ENCODE measurements at places on chromosomes 4 and X.

- DNase-seq = no peak
These were observed 3.0 kb downstream of the SASH3 start for GRCh38 chrX:129782706-129783105.

DNA sequence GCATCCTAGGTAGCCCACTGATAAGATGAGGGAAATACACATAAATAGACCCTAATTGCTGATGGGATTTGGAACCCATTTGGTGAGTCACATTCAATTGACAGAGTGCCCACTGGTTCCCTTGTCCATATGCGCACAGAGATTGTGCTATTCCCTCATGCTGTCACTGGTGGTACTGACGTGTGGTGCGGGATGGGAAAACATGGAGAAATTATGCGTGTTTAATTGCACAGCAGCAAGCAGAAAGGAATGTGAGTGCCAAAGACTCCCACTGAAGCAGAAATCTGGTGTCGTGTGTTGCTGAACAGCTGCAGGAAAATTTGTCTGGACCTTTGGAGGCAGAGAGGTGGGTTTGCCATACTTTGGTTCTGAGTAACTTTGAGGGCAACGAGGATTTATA lies 92.2 kb downstream of the NHSL2 start:
- DNase-seq = no peak

DNA sequence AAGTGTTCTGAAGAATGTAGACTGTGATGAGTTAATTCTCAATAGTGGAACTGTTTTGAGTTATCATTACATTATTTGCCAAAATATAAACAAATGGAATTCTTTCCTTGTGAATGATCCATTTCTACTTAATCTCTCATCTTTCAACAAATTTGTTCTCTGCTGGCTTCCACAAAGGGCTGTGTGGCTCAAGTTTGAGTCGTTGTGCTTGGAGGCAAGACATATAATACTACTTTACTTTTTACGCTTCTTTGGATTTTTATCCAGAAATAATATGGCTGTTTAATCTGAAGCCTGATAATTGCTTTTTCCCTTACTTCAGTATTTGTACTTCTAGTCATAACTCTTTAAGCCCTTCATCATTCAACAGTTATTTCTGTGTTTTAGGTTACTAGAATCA lies 169.5 kb downstream of the ARHGAP10 start:
- DNase-seq = no peak

DNA sequence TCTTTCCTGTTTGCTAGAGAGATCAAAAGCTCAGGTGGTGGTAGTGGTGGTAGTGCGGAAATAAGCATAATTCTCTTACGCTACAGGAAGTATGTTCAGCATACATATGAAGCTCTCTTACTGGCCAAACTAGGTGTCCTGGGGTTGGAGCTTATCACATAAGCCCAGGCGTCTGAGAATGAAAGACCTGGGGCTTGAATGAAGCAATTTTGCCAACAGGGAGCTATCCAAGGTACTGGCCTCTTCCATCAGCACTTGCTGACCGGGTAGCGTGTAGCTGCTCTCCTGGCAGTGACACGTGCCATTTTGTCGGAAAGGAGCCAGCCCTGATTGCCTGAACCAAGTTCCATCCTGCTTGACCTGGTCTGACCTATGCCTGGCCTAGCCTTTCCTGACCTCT lies 65.9 kb upstream of the HPF1 start:
- no peak for DNase-seq

GRCh38 chr4:84971319-84971932 lies 4.9 kb upstream of the WDFY3 start:
- peak; percentile 39 for DNase-seq

DNA sequence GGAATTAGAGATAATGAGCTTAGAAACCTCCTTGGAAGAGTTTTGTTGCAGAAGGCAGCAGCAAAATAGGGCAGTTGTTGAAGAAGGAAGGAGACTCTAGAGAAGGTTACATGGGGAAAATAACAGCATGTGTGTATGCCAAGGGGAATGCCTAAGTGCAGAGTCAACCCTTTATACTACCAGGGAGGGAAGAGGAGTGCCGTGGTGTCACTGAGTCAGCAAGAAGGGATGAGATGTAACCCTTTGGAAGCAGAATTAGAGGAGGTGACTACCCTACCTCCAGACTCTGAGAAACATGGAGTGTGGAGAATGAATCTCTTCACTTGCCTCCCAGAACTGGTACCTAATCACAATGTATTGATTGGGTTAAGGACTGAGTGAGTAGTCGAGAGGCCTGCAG lies 6.7 kb upstream of the GABRE start:
- no peak for DNase-seq

DNA sequence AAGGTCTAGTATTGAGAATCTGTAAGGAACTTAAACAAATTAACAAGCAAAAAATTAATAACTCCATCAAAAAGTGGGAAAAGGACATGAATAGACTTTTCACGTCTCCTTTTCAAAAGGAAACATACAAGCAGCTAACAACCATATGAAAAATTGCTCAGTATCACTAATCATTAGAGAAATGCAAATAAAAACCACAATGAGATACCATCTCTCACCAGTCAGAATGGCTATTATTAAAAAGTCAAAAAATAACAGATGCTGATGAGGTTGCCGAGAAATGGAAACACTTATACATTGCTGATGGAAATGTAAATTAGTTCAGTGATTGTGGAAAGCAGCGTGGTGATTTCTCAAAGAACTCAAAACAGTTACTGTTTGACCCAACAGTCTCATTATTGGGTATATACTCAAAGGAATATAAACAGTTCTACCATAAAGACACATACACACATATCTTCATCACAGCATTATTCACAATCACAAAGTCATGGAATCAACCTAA lies 410.4 kb upstream of the SMIM31 start:
- DNase-seq = no peak

GRCh38 chr4:7103031-7103606 lies 35.3 kb upstream of the GRPEL1 start:
- no peak for DNase-seq

GRCh38 chr4:49036528-49036927 lies 50.5 kb downstream of the CWH43 start:
- DNase-seq = no peak

- DNase-seq = no peak
These were observed 1.1 kb downstream of the PLXNA3 start for GRCh38 chrX:154458954-154459778.

- no peak for DNase-seq
These were observed 86.2 kb upstream of the KIT start for GRCh38 chr4:54571293-54572151.

GRCh38 chr4:79620617-79621016 lies 212.6 kb upstream of the GK2 start:
- no peak for DNase-seq

DNA sequence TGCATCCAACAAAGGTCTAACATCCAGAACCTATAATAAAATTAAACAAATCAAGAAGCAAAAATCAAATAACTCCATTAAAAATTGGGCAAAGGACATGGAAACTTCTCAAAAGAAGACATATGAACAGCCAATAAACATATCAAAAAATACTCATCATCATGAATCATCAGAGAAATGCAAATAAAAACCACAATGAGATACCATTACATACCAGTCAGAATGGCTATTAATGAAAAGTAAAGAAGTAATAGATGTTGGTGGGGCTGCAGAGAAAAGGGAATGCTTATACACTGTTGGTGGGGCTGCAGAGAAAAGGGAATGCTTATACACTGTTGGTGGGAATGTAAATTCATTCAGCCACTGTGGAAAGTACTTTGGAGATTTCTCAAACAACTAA lies 465.8 kb downstream of the ZIC3 start:
- no peak for DNase-seq

GRCh38 chrX:132615391-132616131 lies 126.7 kb upstream of the MBNL3 start:
- DNase-seq = no peak

- no peak for DNase-seq
These were observed 161.3 kb upstream of the USP38 start for GRCh38 chr4:143023239-143023918.

DNA sequence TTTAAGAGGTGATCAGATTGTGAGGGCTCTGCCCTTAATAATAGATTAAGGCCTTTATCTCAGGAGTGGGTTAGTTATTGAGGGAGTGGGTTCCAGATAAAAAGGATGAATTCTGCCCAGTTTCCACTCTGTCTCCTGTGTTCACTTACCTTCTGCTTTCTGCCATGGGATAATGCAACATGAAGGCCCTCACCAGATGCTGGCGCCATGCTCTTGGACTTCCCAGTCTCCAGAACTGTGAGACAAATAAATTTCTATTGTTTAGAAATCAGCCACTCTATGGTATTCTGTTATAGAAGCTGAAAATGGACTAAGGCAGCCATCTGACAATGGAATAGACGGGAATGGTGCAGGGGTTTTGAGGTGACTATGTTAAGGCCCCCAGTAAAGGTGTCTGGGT lies 6.9 kb upstream of the RELL1 start:
- no peak for DNase-seq

- DNase-seq = no peak
These were observed 33.1 kb downstream of the PDK3 start for GRCh38 chrX:24498181-24498580.

GRCh38 chr4:915041-915474 lies 17.1 kb downstream of the GAK start:
- DNase-seq = no peak

DNA sequence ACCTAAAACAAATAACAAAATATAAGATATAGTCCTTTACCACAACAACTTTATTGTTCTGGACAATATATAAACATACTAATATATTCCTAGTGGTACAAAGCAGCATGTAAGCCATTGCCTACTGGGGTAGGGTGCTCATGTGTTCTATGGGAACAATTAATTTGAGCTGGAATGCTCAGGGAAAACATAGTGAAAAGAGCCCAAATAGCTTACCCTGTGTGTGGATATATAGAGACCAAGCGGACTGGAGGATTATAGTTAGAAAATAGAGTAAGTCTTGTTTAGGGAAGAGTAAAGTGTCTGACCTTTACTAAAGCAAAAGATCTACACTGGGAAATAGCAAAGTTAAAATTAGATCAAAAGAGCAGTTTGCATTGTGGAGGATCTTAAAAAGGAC lies 64.8 kb downstream of the MAD2L1 start:
- DNase-seq = no peak

GRCh38 chr4:124948976-124949597 lies 236.6 kb upstream of the ANKRD50 start:
- DNase-seq = no peak

DNA sequence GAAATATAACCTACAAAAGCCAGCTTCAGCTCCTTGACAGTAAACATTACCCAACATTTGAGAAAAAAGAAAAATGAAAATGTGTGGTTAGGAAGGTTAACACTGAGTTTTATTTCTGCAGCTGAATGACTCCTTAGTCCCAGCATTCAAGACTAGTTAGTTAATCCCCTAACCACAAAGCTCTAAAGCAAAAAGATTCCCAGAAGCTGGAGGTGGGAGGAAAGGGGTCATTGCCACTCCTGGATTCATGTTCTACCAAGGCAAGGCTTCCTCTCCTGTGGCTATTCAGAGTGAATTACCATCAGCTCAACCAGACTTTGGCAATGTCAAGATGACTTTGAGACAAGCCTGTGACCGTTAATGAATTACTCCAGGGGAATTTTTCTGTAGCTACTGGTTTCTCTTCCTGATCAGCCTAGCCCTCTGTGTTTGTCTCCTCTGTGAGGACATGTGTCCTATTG lies 63.6 kb downstream of the HADH start:
- DNase-seq = no peak

DNA sequence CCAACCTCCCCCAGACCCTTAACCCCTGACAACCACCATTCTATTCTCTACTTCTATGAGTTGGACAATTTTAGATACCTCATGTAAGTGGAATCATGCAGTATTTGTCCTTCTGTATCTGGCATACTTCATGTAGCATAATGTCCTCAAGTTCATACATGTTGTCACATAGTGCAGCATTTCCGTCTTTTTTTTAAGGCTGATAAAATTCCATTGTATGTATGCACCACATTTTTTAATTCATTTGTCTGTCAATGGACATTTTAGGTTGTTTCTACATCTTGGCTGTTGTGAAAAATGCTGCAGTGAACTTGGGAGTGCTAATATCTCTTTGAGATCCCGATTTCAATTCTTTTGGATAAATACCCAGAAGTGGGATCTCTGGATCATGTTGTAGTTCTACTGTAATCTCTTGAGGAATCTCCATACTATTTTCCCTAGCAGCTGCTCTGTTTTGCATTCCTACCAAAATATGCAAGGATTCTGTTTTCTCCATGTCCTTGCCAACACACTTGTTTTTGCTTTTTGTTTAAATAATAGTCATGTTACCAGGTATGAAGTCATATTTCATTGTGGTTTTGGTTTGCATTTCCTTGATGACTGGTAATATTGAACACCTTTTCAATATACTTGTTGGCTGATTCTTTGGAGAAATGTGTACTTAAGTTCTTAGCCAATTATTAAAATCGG lies 48.8 kb upstream of the ADAD1 start:
- DNase-seq = no peak

DNA sequence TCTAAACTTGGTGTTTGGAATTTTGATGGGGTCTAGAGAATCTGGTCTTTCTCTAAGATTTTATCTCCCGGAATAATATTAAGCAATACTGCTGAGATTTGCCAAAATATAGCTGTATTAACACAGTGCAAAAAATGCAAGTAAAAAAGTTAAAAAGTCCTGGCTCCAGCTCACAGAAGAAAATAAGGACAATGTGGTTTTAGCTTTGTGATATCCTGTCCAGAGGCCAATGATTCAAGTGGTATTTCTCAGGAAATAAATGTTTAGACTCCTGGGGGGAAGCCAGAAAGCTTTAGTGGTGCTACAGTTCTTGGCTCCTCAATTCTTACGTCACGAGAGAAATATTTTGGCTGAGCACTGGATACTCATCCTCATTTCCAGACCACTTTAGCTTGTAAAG lies 40.9 kb upstream of the IL13RA2 start:
- DNase-seq = no peak

GRCh38 chr4:41141900-41142299 lies 72.4 kb downstream of the APBB2 start:
- DNase-seq = no peak

DNA sequence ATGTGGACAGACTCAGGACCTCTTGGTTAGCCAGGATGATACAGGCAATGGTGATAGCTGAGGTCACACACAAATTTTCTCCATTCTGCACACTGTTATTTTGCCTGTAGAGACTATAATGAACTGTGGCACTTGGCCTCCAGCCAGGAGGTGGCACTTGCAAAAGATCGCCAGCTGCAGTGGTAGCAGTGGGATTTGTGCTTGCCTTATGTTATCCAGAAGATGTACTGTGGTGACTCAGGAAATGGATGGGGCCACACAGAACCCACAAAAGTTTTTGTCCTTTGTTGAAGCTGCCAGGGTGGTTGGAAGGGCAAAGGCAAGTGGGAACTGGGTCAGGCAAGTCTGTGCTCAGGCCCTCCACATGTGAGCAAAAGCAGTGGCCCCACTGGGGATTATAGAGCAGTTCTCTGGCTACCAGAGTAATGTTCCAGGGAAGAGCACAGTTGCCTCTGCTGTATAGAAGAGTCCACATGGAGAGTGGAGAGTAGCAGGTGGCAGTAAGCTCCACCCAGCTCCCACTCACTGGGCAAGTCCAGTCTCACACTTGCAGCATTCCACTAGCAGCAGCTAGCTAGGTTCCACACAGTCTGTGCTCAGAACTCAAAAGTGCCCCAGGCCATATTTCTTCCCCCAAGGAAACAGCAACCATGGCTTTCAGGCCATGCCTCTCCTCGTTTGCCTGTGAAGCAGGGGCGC lies 5.9 kb upstream of the C4orf17 start:
- no peak for DNase-seq

GRCh38 chr4:150126201-150126863 lies 48.1 kb downstream of the DCLK2 start:
- DNase-seq = no peak

- DNase-seq = peak; percentile 10
These were observed 14.7 kb downstream of the NDP start for GRCh38 chrX:43958529-43958928.

- DNase-seq = no peak
These were observed 123.2 kb upstream of the BANK1 start for GRCh38 chr4:101667348-101667747.

All from NCI-H187 treated with DMSO at 0.1 percent for 48 hours (cell line).